ENCODE measurements at places on chromosomes 1 and 21. TPM values are rescaled to one million over a fixed set of nuclear protein-coding genes. Genes with fewer than 3 reads are reported as not detected.

Gene GPATCH4
- total RNA-seq = 15.9 TPM

Gene PPP1R15B
- 19.7 TPM for total RNA-seq

Gene KCNJ15
- 0.83 TPM for total RNA-seq

Gene CHAF1B
- 0.54 TPM for total RNA-seq

Gene UTS2
- not detected for total RNA-seq

Gene UBASH3A
- total RNA-seq = not detected

Gene FGR
- 3.7 TPM for total RNA-seq

Gene IFI44L
- total RNA-seq = 3.3 TPM

Gene LRRC39
- 187 TPM for total RNA-seq

Gene AGO4
- 20.2 TPM for total RNA-seq

Gene FAM151A
- total RNA-seq = 2.1 TPM

Gene CHD5
- not detected for total RNA-seq

Gene CBR1
- total RNA-seq = 26.1 TPM

Gene PTPN14
- 25.1 TPM for total RNA-seq

Gene WDR4
- total RNA-seq = 4.5 TPM

Gene PPFIA4
- 19.3 TPM for total RNA-seq

Gene DNM3
- 1.7 TPM for total RNA-seq

Gene SIM2
- total RNA-seq = not detected

Gene CFAP74
- total RNA-seq = not detected

Gene LIX1L
- total RNA-seq = 22.9 TPM

Gene KLF17
- total RNA-seq = not detected

All from Right ventricle myocardium superior (tissue), 1 donor.